ENCODE measurements at places on chromosomes 11 and 22.

GRCh38 chr11:73193251-73194033 is 24.6 kb upstream of the P2RY2 start:
- DNase-seq: no peak

DNA sequence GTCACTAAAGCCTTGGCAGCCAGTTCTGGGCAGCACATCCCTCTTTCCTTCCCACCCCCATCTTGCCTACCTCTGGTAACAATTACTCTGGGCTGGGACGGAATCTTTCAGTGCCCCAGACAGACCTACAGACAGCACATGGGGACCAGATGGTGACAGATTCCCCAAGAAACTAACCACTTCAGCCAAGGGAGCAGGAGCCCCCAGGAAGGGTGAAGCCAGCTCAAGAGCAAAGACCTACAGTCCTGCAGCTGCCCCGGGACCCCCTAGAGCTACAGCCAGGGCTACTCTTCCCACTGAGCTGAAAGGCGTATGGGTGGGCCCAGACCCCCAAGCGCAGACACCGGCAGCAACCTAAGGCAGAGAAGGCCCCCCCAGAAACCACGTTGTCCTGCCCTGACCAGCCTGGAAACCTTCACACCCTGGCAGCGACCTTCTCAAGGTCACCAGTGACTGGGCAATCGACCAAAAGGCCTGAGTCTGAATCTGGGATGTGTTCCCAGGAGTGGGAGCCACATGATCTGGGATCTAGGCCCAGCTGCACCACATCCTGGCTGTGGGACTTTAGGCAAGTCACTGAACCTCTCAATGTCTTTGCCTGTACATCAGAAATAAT is 65.8 kb downstream of the LRRC32 start:
- no peak for DNase-seq

DNA sequence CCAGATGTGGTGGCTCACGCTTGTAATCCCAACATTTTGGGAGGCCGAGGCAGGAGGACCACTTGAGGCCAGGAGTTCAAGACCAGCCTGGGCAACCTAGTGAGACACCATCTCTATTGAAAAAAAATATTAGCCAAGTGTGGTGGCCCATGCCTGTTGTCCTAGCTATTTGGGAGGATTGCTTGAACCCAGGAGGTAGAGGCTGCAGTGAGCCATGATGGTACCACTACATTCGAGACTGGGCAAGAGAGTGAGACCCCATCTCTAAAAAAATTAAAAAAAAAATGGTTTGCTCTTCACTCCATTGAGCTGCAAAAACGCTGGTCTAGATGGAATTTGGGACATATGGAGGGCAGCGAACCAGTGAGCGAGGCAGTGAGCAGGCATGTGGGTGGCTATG is 21.6 kb upstream of the SOX10 start:
- DNase-seq: no peak

- no peak for DNase-seq
These were observed 65.8 kb downstream of the DDIAS start for GRCh38 chr11:82967381-82967780.

- DNase-seq: no peak
These were observed 84.3 kb upstream of the SHISAL1 start for GRCh38 chr22:44396727-44397722.

GRCh38 chr11:45475173-45475572 is 189.0 kb upstream of the SYT13 start:
- DNase-seq: no peak

DNA sequence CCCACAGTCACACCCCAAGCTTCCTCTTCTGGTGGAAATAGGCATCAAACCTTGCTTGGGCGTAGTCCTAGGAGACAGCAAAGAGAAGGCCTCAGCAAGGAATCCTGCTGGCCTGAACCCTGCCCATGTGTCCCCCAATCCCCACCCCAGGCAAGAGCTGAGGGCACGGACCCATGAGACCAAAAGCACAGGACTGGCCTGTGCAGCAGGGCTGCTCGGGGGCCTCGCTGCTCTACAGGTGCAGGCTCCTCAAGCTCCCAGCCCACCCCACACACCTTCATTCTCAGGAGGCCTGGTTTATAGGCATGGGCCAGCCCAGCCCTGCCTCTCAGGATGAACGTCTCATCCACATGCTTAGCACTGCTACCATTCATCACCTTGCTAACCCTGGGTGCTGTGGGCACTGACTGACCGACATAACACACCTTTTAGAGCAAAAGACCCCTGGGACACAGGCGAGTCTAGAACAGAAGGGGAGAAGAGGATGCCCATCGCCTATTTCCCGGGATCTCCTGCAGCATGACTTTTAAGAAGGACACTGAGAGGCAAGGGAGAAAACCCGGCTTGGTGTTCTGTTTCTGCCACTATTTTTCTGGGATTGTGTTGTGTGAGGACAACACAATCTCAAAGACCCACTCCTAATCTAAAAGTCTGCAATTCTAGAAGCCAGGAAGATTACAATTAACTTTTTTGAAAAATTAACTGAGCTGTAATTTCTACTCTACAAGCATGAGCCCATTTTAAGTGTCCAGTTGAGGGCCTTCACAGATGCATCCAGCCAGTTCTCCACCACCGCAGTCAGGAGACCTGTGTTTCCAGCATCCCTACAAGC is 15.4 kb downstream of the TCIRG1 start:
- DNase-seq: no peak

- no peak for DNase-seq
These were observed 13.7 kb upstream of the CSNK2A3 start for GRCh38 chr11:11366793-11367192.

DNA sequence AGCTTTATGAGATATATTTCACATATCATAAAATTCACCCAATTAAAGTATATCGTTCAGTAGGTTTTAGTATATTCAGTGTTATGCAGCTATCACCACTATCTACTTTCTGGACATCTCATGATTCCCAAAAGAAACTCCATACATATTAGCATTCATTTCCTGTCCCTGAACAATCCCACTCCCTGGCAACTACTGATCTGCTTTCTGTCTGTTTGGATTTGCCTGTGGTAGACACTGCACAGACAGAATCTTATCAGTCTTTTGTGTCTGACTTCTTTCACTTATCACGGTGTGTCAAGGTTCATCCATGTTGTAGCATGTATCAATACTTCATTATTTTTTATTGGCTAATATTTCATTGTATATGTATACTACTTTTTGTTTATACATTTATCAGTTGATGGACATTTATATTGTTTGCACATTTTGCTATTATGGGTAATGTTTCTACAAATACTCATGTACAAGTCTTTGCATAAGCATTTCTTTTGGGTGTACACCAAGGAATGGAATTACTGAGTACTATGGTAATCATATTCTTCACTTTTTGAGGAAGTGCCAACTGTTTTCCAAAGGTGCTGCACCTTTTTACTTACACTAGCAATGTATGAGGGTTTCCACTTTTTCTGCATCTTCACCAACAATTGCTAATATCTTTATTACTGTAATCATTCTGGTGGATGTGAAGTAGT is 373.9 kb downstream of the AASDHPPT start:
- no peak for DNase-seq

GRCh38 chr11:10401256-10401655 is 53.8 kb upstream of the AMPD3 start:
- no peak for DNase-seq

GRCh38 chr11:79481795-79482194 is 41.0 kb upstream of the TENM4 start:
- no peak for DNase-seq
